ENCODE measurements at places on chromosomes 2 and 18.

DNA sequence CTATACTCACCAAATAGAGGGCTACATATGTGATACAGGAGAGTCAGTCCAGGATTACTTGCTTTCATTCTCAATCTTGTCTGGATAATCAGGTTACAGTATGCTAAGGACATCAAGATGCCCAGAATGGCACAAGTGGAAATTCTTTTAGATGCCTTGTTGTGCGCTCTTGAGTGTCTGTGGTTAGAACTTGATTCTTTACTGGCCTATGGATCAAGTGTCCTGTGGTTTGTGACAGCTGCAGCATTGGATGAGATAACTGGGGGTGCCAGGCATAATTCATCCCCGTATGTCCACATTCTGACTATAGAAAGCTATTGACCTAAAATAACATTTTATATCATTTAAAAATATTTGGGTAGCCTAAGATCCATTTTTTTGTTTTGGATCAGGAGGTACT lies 40.1 kb downstream of the CDC42EP3 start:
- DNase-seq = no peak

DNA sequence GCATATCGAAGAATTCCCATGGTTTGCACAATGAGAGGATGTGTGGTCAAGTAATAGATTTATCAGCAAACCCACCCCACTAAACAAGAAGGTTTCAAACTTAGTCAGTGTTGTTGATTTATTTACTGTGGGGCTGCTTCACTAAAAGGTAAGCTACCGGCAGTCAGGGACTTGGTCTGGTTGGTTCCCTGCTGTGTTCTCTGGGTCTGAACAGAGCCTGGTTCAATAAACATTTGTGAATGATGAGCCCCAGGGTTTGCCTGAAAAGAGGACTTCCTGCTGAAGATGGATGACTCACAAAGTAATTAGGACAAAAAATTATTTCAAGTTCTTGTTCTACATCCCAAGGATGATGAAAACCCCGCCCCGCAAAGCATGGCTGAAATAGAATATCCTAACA lies 108.3 kb downstream of the SPP2 start:
- no peak for DNase-seq

GRCh38 chr2:176533505-176534193 lies 264.4 kb downstream of the MTX2 start:
- DNase-seq = no peak

DNA sequence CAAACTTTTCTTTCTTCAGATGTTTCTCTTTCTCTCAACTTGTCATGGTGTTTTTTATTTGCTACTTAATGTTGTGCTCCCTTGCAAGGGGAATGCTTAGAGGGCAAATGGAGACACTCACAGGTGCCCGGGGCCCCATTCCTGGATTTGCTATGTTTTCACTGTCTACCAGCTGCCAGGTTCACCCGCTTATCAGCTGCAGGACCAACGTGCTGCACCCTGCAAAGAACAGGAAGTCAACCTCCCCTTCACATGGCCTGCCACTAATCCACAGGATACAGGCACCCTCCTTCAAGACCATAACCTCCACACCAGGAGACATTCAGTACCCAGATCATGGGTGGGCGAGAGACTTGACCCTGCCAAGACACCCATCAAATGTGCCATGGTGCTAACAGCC lies 237.6 kb upstream of the STON1 start:
- DNase-seq = no peak

GRCh38 chr2:132904142-132904842 lies 234.3 kb upstream of the LYPD1 start:
- no peak for DNase-seq

DNA sequence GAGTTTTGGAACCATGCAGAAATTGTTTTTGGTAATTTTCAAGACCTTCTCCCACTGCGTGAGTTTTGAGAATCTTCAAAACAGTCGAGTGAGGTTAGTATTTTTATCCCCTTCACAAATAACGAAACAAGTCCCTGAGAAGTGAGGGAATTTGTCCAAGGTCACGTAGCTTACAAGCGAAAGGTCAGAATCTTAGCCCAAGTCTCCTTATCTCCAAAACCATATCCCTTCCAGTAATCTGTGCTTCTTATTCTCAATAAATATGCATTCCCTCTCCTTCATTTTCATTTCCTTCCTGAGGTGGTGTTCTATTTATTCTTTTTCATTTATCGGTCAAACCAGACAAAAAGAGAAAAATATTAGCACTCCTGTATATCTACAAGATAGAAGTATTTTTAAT lies 163.6 kb downstream of the MREG start:
- DNase-seq = no peak
